ENCODE measurements at places on chromosomes 12 and 14.
A peak's percentile ranks its signal among the peaks of the same experiment; 100 is the strongest.

GRCh38 chr12:125053821-125054220, 11.4 kb upstream of the AACS start:
- DNase-seq = no peak

DNA sequence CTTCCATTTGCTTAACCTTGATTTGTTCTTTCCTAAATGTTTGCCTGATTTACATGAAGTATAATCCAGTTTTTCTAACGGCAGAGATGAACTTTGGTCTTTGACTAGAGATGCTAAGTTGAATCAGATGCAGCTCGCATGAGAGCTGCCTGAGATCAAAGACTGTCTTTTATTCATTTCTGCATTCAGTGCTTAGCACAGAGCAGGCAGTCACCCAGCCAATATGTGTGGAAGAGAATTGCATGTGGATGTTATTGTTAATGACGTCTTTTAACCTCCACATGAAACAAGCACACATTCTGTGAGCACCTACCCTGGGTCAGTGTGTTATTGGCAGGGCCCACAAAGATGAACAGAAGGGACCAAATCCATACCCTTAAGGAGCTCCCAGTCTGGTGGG, 99.2 kb downstream of the SLC5A8 start:
- DNase-seq = no peak

DNA sequence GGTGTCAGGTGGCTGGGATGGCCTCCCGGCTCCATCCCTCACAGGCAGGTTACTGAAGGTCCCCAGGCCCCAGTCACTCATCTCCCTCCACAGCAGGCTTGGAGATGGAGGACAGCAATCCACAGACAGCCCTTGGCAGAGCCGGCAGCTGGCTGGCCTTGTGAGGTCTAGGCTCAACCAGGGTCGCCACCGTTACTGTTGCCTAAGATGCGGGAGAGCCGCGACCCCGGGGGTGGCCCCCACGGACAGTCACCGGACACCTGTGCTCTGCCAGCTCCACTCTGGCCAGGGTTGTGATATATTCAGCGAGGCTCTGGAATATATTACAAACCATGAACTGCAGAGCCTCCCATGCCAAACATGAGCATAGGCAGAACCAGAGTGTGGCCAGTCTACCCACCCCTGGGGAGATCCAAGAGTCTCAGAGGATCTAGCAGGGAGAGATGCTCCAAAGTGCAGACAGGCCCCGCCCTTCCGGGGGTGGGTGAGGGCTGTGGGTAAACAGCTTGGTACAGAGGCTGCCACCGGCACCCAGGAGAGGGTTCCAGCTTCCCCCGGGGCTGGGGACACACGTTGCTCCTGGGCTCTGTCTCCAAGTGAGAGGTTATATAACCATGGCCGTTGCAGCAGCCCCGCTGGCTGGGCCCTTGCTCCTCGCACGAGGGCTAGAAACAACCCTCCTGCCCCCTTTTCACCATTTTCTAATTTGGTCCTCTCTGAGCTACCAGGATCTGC, 55.9 kb upstream of the DIO3 start:
- DNase-seq = no peak

- DNase-seq = peak; percentile 28
These were observed 20.3 kb upstream of the TMX1 start for GRCh38 chr14:51219473-51220448.

DNA sequence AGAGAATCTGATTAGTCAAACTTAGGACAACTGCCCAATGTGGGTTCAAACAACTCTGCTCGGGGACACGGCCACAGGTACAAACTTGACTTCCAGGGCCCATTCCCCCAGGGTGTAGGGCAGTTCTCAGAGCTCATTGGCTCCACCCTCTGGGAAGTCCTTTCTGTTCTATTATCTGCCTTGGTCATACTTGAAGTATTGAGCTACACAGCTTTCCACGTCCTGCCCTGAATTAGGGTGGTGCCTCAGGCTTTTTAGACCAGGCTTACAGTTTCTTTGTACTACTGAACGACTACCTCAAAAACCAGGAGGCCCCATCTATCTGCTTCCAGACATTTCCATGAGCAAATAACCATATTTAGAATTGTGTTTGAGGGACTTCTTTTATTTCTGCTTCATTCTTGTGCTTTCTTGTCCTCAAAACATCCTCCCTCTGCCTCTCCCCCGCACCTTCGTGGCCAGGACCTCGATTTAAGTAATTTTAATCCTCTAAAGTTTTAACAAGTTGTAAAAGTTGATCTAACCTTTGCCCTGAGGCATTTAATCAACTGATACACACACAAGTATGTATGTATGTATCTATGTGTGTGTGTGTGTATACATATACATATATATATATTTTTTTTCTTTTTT, 281.7 kb upstream of the AMIGO2 start:
- DNase-seq = peak; percentile 16

GRCh38 chr12:76503957-76504356, 55.6 kb downstream of the OSBPL8 start:
- no peak for DNase-seq

DNA sequence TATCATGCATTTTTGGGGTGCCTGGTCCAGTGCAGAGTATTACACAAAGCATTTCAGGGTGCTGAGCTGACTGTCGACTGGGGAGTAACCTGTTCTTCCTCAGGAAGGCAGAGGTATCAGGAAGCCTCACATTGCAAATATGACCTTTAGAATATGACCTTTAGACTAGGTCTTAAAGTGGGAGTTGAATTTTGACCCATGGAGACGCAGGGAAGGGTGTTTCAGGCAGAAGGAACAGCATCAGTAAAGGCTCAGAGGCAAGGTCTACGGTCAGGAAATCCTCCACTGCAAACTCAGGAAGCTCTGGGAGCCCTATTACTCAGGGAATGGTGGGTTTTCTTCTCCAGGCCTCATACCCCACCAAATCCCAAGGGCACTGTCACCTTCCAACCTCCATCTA, 11.3 kb downstream of the HNF1A start:
- DNase-seq = no peak

GRCh38 chr12:83122623-83122934, 435.9 kb downstream of the TMTC2 start:
- DNase-seq = no peak
